Kidney glomerular epithelial cell (primary cell): ENCODE measurements at places on chromosomes 7 and 10.
A peak's percentile ranks its signal among the peaks of the same experiment; 100 is the strongest.

DNA sequence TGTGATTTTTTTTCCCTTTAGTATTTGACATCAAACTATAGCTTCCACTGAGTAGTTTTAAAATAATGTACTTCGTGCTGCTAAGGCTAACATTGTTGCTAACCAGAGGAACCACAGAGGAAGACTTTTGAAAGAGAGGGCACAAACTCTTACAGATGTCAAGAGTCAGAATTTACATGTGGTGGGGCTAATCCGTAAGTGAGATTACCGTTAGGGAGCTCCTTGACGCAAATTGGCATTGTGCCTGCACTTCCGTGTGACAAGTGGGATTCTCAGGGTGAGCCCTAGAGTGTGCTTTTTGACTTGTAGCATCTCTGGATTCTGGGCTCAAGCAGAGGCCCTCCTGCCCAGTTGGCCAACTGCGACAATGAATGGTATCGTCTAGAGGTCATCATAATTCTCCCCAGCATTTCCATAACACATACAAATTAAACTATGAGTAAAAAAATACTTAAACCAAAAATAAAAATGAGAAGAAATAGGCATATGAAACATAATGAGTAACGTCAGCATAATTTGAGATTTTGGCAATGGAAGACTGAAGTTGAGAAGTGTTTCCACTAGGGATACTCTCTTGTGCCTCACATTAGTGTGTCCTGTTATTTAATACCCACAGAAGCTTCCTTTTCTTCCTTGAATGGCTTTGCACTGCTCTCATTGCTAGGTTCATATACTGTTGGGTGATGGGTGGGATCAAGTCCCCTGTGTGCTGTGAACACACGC, 164.0 kb downstream of the SDK1 start:
- no peak for DNase-seq

DNA sequence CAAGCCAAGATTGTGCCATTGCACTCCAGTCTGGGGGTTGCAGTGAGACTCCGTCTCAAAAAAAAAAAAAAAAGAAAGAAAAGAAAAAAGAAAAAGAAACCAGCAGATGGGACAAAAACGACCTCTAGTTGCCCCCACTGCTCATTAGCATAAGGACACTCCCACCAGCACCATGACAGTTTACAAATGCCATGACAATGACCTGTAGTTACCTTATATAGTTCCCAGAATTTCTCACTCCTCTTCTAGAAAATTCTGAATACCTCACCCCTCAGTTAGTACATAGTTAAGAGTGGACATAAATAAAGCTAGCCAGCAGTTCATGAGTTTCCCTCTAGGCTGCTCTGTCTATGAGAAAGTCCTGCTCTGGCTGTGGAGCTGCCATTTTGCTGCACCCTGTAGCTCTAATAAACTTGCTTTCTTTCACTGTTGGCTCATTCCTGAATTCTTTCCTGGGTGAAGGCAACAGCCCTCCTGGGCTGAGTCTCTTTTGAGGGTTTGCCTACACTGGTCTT, 276.8 kb upstream of the AKR1E2 start:
- DNase-seq: no peak

GRCh38 chr7:94367949-94368348, 26.7 kb upstream of the COL1A2 start:
- no peak for DNase-seq

DNA sequence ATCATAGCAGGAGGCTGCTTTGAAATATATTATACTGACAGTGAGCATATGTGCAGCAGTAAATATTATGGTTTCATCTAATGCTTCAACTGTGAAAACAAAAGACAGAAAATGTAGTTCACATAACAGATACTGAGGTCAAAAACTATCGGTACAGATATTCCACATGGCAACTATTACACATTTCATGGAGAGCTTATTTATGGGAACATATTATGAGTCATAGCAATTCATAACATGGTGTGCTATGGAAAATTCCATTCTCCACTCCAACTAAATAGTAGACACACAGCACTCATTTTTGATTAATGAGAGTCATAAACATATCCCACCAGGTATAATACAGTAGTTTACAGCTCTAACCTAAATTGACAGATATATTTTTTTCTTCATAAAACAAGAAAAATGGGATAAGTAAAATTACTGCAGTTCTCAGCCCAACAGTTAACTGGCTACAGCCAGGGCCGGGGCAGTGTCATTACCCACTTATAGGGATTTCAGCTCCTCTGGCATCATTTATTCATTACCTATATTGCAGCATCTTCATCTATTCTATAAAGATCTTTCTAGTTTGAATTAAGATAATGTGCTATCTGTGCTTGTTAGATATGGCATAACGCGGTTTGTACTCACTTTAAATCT, 475.6 kb upstream of the KLF6 start:
- DNase-seq: no peak

- peak; percentile 49 for DNase-seq
These were observed 42.8 kb downstream of the RNLS start for GRCh38 chr10:88540351-88540750.

DNA sequence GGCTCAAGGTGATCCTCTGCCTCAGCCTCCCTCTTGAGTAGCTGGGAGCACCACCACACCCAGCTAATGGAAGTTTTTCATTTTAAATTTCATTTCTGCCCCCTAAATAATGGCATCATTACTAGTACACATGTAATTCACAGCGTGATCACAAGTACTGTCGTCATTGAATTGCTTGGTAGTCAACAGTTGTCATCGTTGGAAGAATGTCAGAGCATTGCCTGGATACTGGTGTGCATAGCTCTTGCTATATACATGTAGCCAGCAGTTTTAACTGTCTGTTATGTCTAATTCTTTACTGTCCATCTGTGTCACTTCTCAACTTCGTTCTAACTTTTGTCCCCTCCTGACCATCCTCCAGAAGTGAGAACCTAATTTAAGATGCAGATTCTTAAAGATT, 62.1 kb downstream of the CRPPA start:
- DNase-seq: no peak

- DNase-seq: peak; percentile 87
These were observed 11.3 kb upstream of the SGPL1 start for GRCh38 chr10:70804421-70804808.

- DNase-seq: no peak
These were observed 9.3 kb downstream of the CHST12 start for GRCh38 chr7:2412587-2413201.

DNA sequence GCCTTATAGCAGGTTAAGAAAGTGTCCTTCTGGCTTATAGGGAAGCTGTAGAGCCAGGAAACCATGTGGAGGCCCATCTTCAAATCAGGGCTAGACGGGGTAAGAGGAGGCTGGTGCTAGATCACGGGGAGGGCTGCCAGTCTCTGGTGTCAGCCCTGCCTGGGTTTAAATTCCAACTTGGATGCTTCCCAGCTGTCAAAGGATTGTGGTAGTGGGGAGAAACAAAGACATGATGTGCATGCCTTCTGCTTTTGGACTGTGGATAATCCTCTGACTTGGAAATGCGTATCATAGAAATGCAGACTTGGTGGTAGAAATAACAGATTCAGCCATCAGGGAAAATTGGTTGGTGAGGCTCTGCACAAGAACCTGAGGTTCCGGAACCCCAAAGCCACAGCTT, 325.6 kb downstream of the PHTF2 start:
- no peak for DNase-seq

- DNase-seq: no peak
These were observed 32.4 kb downstream of the HTRA1 start for GRCh38 chr10:122493761-122494160.

DNA sequence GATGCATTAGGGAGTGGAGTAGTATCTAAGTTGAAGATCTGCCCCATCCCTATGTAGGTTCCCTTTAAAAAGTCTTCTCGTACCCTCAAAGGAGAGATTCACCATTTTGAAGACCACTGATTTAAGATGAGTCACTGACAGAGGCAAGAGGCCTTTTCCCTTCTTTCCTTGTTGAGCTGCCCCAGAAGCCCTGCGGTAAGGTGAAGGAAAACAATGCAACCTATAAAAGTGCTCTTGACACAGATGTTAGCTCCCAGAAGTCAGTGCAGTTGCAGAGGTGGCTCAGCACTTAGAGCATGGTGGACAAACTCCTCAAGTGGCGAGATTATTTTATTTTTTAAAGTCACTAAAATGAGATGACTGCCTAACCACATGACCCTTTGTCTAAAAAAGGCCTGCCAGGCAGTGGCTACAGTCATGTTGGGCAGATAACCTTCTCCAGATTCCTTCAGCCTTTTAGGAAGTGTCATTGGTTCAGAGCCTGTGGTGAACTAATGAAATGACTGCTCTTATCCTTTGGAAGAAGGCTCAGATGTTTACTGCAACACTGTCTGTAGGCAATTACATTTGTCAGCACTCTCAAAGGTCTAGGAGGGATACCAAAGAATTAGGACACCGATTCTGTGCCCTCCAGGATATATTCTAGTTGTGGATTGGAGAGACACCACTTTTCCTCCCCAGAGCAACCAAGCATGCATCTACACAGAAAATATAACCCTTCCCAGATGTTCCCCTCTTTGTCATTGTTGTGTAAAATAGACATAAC, 88.7 kb downstream of the ARID5B start:
- DNase-seq: no peak

DNA sequence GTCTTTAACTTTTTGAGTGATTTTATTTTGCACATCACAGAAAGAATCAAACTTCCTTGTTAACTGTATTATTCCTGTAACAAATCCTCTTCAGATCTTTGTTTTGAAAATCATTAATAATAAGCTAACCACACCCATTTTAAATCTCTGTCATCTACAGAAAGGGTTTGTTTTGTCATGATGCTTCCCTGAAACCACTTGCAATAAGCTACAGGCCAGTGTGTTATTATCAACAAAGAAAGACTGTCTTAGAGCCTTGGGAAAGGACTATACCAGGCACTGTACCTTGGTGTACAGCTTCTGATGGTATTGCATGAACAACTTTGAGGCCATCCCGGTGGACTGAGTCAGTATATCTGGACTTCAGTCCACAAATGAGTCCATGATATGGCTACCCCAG, 145.3 kb upstream of the FAM3C start:
- DNase-seq: no peak

DNA sequence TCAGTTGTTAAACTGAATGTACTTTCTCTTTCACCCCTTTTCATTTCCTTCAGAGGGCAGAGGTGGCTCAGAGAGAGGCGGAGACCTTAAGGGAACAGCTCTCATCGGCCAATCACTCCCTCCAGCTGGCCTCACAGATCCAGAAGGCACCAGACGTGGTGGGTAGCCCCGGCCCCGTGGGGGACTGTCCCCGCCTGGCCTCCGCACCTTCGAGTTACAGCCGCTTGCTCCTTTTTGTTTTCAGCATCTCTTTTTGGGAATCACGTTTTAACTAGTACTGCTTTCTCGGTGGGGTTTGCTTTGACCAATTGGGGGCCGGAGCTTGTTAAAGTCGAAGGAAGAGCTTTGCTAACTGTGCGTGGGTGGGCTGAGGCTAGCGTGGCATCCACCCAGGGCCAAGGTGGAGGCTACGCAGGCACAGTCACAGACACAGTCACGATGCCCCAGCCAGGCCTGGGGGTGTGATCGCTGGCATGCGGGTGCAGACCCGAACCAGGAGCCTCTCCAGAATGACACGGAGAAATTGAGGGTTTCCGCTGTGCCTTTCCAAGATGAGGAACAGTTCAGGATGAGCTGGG, 116.2 kb upstream of the SH2B2 start:
- DNase-seq: no peak

- DNase-seq: no peak
These were observed 190.9 kb downstream of the BMPER start for GRCh38 chr7:34096198-34096651.

GRCh38 chr7:85866540-85866939, 679.7 kb upstream of the SEMA3D start:
- DNase-seq: no peak

DNA sequence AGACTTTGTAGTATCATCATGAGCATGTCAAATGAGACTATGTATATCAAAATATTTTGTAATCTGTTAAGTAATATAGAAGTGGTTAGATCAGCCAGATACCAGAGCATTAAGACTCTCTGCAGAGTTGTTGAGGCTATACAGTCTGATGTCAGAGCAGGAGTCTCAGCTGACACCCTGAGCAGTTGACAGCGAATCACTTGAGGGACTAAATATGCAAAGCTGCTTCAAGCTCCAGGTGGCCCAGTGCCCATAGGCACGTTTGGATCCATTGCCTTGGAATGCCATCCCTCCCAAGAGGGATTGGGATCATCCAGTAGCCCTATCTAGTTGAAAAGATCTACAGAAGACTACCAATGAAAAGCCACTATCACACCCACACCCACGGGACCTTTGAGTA, 210.2 kb downstream of the TAX1BP1 start:
- no peak for DNase-seq

GRCh38 chr7:133618970-133619369, 366.1 kb downstream of the EXOC4 start:
- DNase-seq: no peak

- DNase-seq: peak; percentile 47
These were observed 658.3 kb downstream of the SUGCT start for GRCh38 chr7:40793132-40793531.

DNA sequence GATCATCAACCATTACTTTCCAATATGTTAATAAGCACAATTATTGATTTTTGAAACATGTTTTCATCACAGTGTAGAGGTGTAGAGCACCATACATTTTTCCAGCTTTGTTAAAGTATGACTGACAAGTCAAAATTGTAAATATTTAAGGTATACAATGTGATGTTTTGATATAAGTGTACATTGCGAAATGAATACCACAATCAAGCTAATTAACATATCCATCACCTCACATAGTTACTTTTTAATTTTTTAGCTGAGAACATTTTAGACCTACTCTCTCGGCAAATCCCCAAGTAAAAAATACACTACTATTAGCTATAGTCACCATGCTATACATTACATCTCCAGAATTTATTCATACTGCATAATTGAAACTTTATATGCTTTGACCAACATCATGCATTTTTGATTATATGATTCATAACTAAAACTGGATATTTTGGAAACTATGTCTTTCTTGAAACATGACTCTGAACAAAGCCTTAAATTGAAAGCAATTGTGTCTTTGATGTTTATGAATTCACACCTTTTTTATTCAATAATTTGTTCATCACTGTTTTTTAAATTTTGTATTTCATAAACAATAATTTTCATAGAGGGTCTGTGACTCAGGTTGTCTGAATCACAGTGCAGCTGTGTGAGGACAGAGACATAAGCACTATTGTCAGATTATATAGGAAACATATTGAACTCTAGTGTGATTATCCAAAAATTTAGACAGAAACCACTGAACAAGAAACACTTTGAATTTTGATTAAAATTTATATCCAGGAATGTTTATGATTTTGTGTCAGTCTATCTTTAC, 486.1 kb downstream of the SEMA3D start:
- DNase-seq: no peak
